Renal cortical epithelial cell (primary cell): ENCODE measurements at places on chromosomes 5 and 9.

GRCh38 chr9:82331079-82331478 is 342.5 kb downstream of the SPATA31D1 start:
- no peak for DNase-seq

GRCh38 chr9:87445646-87446045 is 52.0 kb upstream of the DAPK1 start:
- DNase-seq: peak; percentile 35

- no peak for DNase-seq
Observed at GRCh38 chr5:127998950-127999615, 84.5 kb upstream of the SLC12A2 start.

GRCh38 chr5:28580616-28581015 is 1542.2 kb upstream of the CDH9 start:
- DNase-seq: no peak

DNA sequence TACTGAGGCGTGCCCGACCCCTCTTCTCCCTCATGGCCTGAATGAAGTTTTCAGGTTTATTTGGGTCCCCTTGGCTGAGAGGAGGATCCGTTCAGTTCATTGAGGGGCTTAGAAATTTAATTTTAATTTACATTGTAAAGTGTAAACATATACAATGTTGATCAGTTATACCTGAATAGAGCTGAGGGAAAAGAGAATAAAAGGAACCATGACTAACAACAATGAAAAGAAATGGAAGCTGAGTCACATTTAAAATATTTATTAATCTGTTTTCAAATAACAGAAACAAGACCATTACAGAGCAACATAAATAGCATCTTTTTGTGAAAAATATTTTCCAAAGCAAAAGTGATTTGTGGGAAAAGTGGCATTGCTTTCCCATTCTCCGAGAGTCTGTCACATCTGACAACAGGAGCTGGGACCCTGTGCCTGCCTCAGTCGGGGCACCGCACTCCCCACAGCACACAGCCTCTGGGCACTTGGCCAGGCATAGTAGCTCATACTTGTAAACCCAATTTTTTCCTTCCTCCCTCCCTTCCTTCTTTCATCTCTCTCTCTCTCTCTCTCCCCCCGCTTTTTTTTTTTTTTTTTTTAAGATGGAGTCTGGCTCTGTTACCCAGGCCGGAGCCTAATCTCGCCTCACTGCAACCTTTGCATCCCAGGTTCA is 28.7 kb downstream of the PROP1 start:
- no peak for DNase-seq

GRCh38 chr5:9554122-9554521 is 8.2 kb upstream of the SEMA5A start:
- no peak for DNase-seq

GRCh38 chr9:93295031-93295430 is 111.1 kb downstream of the WNK2 start:
- DNase-seq: no peak

- DNase-seq: peak; percentile 64
Observed at GRCh38 chr5:116144103-116144502, 59.3 kb downstream of the COMMD10 start.

DNA sequence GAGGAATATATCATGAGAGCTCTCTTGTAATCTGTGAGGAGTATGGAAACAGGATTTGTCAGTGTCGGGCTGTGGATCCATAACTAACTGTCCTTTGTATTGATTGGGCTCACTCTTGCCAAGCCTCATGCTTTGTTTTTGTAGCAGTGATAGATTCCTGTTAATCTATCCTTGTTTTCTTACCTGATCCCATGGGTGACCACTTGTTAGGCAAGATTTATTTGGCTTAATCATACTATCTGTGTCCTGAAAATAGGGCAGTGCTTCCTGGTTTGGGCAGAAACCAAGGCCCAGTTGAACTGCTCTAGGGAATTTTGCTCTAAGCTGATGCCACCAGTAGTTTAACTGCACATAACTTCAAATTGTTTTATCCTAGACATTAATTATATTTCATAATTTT is 6.1 kb downstream of the NDFIP1 start:
- DNase-seq: peak; percentile 45

- no peak for DNase-seq
Observed at GRCh38 chr9:122060481-122060880, 32.6 kb downstream of the TTLL11 start.

- DNase-seq: no peak
Observed at GRCh38 chr5:135547590-135548254, 12.0 kb upstream of the NEUROG1 start.

GRCh38 chr9:110303133-110303532 is 34.5 kb downstream of the TXNDC8 start:
- DNase-seq: peak; percentile 58

DNA sequence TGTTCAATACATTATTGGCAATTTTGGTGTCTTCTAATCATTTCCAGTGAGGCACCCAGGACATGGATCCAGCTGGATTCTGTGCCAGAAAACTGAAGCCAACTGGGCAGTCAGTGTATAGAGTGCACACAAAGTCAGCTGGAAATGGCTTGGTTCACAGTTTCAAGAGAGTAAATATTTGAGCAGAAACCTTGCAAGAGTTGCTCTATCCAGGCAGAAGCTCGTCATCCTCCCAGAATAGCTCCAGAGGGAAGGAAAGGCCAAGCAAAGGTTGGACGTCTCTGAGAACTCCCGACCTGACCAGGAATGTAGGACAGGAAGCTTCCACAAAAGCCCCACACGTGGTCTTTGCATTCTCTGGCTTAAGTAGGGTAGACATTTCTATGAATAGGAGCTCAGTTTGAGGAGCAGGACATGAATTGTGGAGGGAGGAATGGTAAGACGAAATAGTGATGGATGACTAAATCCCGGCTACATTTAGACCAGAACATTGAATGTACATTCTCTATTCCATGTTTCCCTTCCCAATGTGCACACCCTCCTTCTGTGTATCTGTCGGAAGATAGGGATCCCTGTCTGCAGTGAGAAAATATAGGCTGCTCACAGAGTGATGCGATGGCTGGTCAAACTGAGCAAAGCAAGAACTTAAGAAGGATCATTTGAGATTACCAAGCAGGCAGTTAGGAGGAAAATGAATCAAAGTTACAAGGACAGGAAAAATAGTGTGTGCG is 72.7 kb upstream of the FCN2 start:
- DNase-seq: no peak

DNA sequence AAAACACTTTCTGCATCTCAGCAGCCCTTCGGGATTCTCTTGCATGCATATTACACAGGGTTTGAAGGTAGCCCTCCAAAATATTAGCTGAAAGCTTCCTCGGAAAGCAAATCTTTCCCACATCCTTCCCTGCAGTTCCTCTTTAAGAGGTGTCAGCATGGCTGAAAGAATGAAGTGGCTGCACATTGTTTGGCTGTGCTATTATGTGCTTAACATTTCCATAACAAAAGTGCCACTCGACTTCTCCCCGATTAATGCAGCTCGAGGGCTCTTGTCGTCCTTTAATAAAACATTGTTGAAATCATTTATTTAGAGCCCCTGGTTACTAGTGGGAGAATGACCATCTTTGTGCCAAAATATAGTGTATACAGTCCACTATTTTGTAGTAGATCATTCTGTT is 6.5 kb downstream of the GAS1 start:
- DNase-seq: no peak

- peak; percentile 78 for DNase-seq
Observed at GRCh38 chr5:96084874-96085506, 123.3 kb upstream of the ELL2 start.

GRCh38 chr5:77761606-77762005 is 14.5 kb downstream of the TBCA start:
- DNase-seq: no peak

GRCh38 chr9:115289757-115290208 is 171.8 kb upstream of the TNC start:
- DNase-seq: peak; percentile 85

- no peak for DNase-seq
Observed at GRCh38 chr5:34491251-34491620, 164.9 kb upstream of the RAI14 start.

DNA sequence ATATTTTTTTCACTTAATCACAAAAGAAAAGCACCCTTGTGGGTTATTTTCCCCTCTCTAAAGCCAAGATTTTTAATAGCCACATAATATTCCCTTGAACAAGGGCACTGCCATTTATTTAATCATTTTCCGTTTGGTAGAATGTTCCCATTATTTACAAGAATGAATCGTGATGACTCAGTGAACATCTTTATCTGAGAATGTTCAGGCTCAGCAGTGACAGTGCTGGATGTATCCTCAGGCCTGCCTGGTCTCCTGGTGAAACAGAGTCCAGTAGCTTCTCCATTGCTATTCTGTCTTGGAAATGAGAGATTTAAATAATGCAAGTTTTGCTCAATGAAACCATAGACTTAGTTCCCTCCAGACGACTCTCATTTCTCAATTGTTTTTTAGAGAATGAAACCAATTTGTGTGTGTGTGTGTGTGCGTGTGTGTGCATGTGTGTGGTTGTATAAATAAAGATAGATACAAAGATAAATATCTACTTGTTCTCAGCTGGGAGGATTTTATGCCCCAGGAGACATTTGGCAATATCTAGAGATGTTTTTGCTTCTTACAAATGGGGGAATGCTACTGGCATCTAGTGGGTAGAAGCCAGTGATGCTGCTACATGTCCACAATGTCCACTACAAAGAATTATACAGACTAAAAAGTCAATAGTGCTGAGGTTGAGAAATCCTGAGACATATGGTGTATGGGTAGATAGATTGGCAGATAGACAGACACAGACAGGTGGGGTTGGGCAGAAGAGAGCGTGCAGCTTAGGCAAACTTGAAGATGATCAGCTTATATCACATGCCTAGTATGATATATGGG is 55.0 kb downstream of the PAPPA start:
- no peak for DNase-seq

DNA sequence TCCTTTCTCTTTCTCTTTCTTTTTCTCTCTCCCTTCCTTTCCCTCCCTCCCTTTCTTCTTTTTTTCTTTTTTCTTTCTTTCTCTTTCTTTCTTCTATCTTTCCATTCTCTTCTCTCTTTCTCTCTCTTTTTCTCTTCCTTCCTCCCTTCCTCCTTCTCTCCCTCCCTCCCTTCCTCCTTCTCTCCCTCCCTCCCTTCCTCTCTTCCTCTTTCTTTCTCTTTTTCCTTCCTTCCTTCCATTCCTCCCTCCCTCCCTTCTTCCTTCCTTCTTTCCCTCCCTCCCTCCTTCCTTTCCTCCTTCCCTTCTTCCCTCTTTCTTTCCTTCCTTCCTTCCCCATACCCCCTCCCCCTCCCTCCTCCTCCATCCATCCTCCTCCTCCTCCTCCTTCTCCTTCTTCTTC is 243.3 kb upstream of the CTNND2 start:
- DNase-seq: no peak

DNA sequence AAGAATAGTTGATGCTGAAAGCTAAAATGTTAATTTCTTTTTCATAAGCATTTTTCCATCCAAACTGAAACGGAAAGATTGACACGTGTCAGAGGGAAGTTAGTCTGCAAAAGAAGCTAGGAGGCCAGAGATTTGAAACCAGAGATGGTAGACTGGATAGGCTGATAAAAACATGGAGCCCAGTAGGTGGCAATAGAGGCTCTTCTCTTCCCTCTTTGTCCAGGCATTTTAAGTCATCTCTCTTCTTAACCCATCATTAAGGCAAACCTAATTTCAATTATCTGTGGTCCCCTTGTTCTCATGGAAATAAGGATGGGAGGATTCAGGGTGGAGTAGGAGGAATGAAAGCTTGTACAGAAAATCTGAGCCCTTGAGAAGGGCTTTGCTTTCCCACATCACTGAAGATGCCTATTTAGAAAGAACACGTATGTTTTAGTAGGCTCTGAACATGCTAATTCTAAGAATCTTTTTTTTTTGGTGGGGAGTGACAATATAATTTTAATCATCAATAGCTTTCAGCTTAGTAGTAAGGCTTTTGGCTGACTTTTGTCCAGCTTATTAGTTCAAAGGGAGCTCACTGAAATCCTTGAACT is 66.6 kb downstream of the ZNF474 start:
- peak; percentile 68 for DNase-seq

GRCh38 chr9:137315581-137316011 is 13.5 kb upstream of the NRARP start:
- no peak for DNase-seq

- DNase-seq: no peak
Observed at GRCh38 chr5:57911438-57911837, 428.8 kb upstream of the ACTBL2 start.

- DNase-seq: peak; percentile 91
Observed at GRCh38 chr5:68464424-68464823, 248.9 kb downstream of the PIK3R1 start.

- DNase-seq: no peak
Observed at GRCh38 chr5:60210810-60211209, 317.3 kb upstream of the PDE4D start.

- peak; percentile 40 for DNase-seq
Observed at GRCh38 chr5:169416583-169417196, 115.8 kb upstream of the SLIT3 start.

- DNase-seq: no peak
Observed at GRCh38 chr9:135914921-135915320, 7.6 kb upstream of the CAMSAP1 start.

- no peak for DNase-seq
Observed at GRCh38 chr9:137218754-137219271, 3.2 kb downstream of the RNF208 start.

DNA sequence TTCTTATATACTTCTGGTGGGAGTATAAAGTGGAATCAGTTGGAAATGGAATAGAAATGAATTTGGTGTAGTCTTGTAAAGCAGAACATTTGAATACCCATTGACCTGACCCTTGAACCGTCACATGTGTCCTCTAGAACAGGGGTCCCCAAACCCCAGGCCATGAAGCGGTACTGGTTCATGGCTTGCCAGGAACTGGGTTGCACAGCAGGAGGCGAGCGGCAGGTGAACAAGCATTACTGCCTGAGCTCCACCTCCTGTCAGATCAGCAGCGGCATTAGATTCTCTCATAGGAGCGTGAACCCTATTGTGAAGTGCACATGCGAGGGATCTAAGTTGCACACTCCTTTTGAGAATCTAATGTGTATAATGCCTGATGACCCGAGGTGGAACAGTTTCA is 80.0 kb downstream of the RANBP17 start:
- no peak for DNase-seq

- DNase-seq: peak; percentile 98
Observed at GRCh38 chr5:109413458-109413857, 3.7 kb upstream of the PJA2 start.

DNA sequence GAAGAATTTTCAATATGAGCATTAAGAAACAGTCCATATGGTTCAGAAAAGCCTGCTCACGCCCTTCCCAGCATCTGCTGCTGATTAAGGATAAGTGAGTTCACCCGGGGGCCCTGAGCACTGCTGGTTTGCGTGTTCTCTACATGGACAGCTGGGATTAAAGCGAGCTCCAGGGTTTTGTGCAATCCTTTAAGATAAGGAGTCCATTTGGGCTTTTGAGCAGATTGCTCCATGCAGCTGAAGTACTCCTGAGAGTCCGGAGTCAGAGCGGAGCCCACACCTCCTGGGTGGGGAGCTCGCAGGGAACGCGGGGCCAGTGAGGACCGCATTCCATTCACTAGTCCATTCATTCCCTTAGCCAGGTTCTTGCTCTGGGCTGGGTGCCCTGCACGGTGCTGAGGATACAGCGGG is 149.3 kb upstream of the COL5A1 start:
- DNase-seq: no peak

- DNase-seq: peak; percentile 50
Observed at GRCh38 chr9:33817327-33818166, 587 bp downstream of the UBE2R2 start.

- DNase-seq: peak; percentile 33
Observed at GRCh38 chr5:101679816-101680215, 616.3 kb downstream of the SLCO4C1 start.
